ENCODE measurements at places on chromosomes 2 and 18.

DNA sequence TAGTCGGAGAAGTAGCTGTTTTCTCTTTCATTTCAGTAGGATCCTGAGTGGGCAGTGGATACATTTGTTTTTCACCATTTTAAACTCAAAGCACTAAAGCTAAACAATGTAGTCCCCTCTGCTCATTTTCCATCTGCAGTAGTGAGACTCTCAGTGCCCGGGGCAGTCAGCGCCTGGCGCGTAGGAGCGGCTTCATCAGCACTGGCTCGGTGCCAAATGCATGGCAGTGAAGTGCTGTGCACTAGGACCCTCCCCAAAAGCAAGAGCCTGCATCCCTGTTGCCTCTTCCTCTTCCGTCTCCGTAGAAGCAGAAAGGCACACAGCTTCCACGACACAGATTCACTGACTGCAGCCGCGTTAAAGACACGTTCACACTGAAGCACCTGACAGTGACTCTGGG is 19.0 kb upstream of the ESPNL start:
- DNase-seq: no peak

- no peak for DNase-seq
These were observed 37.8 kb downstream of the SH3RF3 start for GRCh38 chr2:109166811-109167210.

DNA sequence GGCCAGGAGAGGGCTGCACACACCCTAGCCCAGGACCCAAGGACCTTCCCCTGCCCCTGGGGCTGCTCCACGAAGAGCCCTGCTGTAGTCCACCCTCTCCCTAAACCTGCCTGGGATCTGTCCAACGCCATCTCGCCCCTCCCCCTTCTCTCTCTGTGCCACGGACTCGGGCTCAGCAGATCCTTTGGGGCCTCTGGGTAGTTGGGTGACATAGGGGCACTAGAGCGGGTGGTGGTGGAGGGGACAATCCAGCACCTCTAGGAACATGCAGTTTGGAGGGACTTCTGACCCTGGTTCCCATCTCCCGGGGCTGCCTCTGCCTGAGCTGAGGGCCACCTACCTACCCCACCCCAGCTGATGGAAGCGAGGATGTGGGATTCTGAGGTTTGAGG is 7.3 kb upstream of the CRYBA2 start:
- DNase-seq: no peak

- no peak for DNase-seq
These were observed 23.3 kb downstream of the KCTD18 start for GRCh38 chr2:200486529-200486928.

DNA sequence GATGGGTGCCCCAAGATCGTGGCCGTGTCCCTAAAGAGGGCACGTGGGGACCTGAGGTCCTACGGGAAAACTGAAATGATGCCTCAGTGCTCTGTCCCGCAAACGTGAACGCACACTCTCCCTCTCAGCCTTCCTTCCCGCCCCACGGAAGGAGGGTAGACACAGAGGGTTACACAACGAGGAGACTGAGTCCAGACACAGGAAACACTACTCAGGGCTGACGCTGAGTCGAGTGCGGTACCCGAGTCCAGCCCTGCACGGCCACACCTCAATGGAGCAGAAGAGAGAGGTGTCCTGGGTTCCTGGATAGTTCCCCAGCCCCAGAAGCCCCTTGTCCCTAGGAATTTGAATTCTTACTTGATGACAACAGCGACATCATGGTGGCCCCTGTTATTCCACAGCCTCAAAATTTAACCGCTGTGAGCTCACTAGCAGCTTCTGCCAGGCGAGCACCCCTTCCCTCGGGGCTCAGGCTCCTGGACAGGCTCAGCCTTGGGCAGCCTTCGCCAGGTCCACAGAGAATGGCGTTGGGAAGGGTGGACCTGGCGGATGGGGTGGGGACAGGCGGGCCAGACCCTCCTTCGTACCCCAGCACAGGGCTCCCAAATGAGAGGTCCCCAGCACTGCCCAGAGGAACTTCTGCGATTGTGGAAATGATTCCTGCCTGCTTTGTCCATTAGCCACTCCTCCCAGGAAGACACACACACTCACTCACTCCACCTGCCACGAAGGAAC is 980 bp upstream of the RNPEPL1 start:
- no peak for DNase-seq

DNA sequence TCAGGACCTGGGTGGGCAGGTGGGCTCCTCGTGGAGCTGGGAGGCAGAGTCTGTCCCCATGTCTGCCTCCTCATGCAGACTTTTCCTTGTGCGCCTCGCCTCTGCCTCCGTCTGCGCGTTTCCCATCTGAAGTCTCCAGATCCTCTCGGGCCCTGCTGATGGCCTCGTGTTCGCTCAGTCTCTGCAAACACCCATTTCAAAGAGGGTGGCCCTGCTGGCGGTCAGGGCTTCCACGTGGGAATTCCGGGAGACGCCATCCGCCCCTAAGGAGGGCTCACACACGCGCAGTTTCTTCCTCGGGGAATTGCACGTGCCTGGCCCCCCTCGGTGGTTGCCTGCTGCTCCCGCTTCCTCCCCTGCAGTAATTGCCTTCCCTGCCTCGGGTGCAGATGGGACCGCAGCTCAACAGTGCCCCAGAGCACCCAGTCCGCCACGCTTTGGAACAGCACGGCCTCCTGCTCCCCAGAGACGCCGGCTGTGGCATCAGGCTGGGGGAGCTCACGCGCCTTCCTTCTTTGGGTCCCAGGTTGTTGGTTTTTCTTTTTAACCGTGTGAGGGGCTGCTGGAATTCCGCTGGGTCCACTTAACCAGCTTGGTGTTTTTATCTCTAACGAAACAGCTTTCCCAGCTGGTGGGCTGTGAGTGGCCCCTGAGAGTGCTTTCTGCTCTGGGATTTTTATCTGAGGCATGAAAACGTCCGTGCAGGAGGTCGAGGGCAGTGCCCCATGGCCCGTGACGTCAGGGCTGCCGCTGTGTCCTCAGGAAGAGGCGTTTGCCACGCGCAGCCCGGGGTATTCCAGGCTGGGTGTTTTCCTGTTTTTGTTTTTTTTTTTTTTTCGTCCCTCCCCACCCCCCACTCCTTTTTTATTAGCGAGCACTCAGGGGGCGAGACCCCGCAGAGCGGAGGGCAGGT is 16.1 kb downstream of the NFATC1 start:
- DNase-seq: no peak

- no peak for DNase-seq
These were observed 319.6 kb upstream of the TCF4 start for GRCh38 chr18:55907453-55908175.

All from renal cortex interstitium (tissue), 15 donors.